Cerebellar nuclear complex (tissue), 1 donor: ENCODE measurements at places on chromosomes 11 and 22.

- no peak for DNase-seq
Measured at GRCh38 chr11:66126808-66127555, 56.9 kb downstream of the PACS1 start.

DNA sequence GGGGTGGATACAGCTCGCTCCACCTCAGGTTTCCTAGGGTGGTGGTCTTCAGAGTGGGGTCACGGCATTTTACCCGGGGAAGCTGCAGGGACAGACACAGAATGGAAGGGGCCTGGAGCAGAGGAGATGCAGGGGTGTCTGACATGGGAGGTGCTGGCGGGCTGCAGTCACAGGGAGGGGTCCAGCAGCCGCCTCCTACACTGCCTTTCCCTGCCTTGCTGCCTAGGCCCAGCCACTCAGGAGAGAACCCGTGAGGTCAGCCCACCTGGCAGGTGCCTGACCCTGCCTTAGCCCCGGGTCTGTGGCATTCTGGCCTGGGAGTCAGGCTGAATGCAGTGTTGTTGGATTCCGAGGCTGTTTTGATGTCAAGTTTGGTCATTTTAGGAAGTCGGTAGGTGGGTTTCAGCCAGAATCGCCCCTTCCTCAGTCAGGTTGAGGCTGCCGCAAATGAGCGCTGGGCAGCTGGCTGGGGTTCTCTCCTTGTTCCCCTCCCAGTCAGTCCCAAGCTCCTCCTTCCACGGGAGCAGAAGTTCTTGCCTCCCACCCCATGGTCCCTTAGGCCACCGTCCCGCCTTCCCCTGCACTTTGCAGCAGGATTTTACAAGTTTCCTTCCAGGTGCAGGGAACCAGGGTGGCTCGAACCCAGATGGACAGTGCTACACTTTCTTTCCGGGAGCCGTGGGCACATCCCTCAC lies 294.5 kb downstream of the TBC1D22A start:
- no peak for DNase-seq

- no peak for DNase-seq
Measured at GRCh38 chr11:78622666-78623065, 48.0 kb upstream of the NARS2 start.

- no peak for DNase-seq
Measured at GRCh38 chr11:2724653-2725367, 25.0 kb upstream of the KCNQ1OT1 start.

DNA sequence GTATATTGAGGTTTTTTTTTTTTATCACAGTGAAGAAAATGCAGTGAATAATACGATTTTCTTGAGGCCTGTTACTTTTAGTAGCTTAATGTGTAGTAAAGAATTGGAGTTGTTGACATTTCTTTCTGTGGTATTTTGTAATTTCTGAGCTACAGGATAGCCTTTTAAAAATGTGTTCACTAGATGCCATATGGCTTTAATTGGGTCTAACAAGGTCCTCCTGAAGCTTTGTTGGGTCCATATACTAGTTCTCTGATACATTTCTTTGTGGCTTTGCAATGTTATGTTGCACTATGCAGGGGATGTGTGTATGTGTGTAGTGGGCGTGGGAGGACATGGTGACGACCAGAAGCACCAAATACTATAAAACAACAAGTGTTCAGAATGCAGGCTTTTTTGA lies 25.1 kb downstream of the FBXO7 start:
- DNase-seq = no peak

DNA sequence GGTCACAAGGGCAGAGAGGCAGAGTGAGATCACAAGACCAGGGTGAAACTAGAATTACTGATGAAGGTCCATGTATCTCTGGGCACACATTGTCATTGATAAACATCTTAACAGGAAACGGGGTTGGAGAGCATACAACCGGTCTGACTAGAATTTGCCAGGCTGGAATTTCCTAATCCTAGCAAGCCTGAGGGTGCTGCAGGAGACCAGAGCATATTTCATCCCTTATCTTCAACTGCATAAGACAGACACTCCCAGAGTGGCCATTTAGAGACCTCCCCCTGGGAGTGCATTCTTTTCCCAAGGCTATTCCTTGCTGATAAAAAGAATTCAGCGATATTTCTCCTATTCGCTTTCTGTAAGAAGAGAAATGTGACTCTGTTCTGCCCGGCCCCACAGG lies 84.6 kb upstream of the IZUMO1R start:
- no peak for DNase-seq

DNA sequence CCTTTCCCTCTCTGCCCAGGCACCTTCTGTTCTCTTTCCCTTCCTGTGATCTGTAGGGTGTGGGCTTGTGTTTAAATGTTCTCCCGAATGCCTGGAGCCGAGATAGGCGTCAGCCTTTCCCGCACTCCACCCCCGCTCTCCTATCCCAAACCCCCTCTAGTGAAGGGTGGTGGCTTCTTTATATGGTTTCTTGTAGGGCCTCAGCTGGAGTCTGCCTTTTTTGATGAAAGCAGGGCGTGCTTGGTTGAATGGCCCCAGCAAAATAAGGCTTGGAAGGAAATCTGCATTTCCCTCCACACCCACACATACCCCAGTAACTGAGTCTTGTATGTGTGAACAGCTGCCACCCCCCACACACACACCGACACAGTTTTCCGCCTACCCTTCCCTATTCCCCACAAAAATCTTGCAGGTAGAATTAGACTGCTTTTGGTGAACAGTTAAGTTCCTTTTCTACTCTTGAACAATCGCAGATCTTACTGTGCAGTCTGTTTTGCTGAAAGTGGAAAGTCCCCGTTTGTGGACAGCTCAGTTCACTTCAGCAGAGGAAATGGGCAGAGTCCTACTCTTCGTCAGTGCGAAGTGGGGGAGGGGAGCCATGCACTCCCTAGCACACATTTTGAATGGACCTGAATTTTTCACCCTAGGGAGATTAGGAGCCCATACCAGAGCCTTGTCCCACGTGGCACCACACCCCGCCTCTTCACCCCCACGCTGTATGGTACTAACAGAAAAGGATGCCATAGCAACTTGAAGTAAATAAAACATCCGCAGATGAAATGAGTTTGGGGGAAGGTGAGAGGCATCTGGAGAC lies 25.5 kb upstream of the GRK2 start:
- DNase-seq = no peak

GRCh38 chr22:47168900-47169800 lies 406.7 kb downstream of the TBC1D22A start:
- DNase-seq = no peak

DNA sequence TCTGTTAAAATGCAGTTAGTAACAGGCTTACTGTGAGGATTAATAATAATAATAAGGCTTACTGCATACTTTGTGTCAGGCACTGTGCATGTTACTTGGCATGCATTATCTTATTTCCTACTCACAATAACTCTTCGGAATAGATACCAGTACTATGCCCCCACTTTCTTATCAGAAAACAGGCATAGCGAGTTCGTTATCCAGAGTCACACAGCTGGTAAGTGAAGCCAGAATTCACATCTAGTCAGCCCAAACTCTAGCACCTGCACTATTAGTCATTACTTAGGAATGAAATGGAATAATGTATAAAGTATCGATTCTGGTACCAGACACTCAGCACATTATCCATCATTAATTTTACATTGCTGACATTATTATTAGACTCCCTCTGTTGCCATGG lies 155.7 kb upstream of the BLID start:
- no peak for DNase-seq

GRCh38 chr11:69603111-69603836 lies 37.7 kb upstream of the CCND1 start:
- DNase-seq = no peak
